DMS 273 treated with DMSO at 0.1 percent for 48 hours (cell line): ENCODE measurements at places on chromosomes 12 and 14.

DNA sequence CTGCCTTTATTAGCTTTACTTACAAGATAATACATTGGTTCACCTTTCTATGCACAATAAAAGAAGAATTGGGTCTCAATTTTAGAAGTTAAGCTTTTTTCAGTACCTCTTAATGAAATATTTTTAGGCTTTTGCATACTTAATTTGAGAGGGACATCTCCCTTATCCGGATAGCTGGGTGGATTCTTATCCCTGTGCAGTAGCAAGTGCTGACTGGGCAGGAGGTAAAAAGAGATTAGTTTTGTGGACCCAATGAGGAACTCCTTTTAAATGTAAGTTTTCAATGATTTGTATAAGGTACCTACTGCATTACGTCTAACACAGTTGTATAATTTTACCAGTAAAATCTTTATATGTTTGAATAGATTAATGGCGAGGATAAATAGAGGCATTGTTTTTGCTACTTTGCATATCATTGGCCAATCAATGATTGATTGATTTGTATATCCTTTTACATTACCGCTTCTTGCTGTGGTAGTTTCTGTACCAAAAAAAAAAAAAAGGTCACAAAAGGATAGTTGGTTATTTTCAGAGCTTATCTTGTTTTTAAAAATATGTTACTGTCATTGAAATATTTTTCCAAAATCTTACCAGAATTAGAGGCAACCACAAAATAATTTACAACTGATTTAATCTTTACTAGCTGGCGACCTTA, 2.2 kb downstream of the CPSF6 start:
- no peak for DNase-seq

DNA sequence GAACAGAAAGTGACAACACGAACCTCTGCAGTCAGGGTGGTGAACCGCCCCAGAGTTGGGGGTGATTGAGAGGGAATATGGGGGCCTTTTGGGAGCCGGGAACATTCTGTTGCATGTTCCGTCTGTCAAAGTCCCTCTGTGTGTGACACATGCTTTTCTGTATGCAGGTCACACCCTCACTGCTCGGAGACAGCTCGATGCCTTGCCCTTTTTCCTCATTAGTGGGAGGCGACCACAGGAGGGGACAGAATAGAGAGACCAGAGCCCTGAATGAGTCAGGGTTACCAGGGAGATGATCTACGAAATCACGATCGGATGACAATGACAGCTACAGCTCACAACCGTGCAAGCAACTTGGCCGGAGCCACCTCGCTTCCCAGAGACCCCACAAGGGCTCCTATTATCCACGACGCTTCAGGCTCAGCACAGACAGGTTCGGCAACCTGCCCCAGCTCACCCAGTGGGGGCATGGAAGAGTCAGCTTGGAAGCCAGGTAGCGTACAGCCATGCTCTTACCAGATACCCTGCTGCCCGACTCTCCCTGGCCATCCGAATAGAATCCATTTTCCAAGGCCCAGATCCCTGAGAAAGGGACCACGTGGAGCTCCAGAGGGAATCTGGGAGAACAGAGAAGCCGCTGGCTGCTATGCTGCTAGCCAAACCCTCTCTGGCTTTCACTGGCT, 38.8 kb downstream of the TESC start:
- no peak for DNase-seq

DNA sequence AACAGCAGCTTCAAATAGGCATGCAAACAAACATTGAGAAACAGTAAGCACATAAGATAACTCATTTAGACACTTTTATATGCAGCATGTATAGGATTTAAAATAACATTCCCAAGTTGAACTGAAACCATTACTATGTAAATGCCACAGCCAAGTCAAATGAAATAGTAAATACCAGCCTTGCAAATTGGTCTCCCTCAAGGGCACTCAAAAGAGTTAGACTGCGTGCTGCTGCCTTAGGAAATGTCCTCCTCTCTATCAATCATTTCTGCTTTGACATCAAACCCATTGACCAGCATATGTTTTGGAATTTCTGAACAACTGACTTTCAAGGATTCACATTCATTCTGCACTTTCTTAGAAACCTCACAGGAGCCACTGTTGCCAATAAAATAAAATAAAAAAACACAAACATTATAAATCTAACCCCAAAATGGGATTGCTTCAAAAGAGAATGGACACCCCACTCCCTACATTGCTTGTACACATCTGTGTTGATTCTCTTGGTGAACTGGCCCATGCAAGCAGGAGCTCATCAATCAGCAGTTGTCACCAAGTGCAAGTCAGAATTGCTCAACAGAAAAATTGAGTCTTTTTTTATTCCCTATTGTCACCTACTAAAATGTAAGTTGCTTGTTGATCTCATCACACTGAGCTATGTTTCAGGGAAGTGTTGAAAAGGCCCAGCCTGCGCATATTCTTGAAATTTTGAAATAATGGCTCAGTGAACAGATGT, 256.2 kb downstream of the DAD1 start:
- DNase-seq: no peak

- no peak for DNase-seq
Observed at GRCh38 chr14:39755269-39755878, 323.1 kb upstream of the FBXO33 start.

GRCh38 chr12:117098361-117099217, 627 bp downstream of the TESC start:
- no peak for DNase-seq

DNA sequence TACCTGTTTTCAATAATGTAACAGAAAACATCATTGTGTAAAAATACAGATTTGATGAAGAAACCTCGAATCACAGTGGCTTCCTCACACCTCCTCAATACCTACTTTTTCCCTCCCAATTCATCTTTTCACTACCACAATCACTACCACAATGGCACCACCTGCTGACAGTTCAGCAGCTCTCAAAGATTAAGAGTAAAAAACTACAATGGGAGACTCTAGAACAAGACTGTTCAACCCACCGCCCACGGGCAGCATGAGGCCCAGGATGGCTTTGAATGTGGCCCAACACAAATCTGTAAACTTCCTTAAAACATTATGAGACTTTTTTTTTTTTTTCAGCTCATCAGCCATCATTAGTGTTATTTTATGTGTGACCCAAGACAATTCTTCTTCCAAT, 15.2 kb downstream of the MED6 start:
- DNase-seq: no peak

GRCh38 chr14:104246401-104247335, 108.3 kb downstream of the KIF26A start:
- no peak for DNase-seq

DNA sequence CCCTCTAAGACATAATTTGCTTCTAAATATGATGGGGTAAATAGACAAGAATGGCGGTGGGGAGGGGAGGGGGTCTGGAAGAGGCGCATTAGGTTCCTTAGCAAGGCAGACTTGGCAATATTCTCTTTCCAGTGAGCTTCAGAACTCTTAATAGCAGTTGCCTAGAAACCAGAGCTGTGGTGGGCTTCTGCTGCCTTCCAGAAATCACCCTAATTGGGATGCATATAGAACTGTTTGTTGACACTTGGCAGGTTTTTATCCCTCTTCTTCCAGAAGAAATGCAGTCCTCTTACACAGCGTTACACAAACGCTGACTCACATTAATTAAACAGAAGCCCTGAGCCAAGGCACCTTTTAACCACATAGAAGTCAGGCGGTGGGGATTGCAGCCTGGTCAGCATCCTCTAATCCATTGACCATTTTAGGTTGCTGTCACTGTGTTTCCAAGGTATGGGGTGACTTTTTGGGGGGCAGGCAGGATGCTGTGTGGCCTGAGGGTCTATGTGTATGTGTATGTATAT, 114.1 kb downstream of the CCDC60 start:
- no peak for DNase-seq
